ENCODE measurements at places on chromosomes 5 and 9. TPM values are rescaled to one million over a fixed set of nuclear protein-coding genes. Genes with fewer than 3 reads are reported as not detected.

DNA sequence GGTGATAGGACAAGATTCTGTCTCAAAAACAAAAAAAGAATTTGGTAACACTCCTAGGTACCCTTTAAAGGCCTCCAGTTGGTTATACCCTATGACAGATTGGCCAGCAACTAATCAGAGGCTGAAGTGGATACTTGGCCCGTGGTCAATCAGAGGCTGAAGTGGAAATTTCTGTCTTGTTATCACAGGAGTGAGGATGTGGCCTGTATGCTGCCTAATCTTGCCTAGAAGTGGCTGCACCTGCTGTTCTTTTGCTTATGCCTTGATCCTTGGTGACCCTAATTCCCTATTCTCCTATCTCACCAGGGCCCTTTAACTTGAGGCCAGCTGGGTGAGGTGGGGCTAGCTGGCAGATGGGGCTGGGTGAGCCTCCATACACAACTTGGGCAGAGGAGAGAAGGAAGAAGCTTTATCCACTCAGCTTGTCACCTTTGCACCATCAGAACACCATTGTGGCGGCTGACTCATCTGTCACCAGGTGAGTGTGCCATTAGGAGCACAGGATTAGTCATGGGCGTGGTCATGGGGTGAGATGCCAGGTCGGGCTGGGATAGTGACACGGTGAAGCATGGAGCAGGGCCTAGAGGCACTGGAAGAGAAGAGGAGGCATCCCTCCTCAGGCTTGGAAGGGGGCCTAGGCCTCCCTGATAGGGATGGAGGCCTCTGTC is 41.5 kb downstream of the SAR1B start:
- DNase-seq, result no peak

GRCh38 chr5:136905571-136905970 is 540.2 kb upstream of the TRPC7 start:
- no peak for DNase-seq

DNA sequence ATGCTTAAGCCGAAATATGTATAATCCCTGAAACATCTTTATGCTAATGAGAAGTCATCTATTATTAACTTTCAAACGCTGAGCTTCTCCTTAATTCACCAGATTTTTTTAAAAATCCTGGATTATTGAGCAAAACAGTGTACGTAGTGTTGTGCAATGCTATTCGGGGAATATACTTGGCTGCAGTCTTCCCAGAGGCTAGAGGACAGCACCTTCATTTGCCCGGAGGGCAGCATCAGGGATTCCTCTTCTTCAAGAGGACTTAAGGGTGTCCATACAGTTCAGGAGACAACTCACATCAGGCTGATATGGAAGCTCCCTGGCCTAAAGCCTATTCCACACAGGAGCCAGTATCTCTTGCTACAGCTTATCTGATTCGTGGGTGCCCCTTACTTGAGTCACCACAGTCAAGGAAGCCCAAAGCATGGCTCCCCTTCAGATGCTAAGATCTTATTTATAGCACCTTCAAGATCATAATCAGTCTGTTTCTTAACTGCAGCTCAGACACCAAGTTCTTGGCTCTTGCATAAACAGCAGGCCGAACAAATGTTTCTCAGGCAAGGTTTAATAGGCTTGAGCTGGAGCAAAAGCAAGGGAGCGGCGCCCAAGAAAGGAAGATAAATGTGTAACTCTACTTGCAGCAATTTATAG is 29.4 kb downstream of the NUTM2F start:
- DNase-seq, result no peak

- peak; percentile 5 for DNase-seq
These were observed 425 bp downstream of the PTPA start for GRCh38 chr9:129111528-129112151.

The SELENOP gene
- total RNA-seq, result 1.4 TPM

The LCN15 gene
- total RNA-seq, result not detected

Data from CD4-positive, alpha-beta memory T cell (primary cell).